ENCODE measurements at places on chromosomes 2 and 18.

GRCh38 chr18:2627821-2628276 is 27.7 kb upstream of the SMCHD1 start:
- DNase-seq, result no peak

DNA sequence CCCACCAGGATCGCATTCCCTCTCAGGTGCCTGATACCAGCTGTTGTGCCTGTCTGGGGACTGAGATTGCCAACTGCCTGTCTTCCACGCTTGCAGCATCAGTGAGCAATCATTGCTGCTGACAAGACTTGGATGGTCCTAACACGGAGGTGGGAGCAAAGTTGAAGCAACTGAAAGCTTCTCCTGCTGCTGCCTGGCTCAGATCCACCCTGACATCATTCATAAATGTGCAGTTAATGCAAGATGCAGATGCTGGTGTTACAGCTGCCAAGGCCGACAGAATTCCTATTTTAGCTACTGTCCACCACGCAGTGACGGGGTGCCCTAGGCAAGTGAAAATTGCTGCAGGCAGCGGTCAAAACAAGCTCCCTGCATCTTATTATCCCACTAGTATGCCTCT is 131.4 kb downstream of the VWC2L start:
- no peak for DNase-seq

GRCh38 chr2:69213782-69214181 is 173.2 kb downstream of the GFPT1 start:
- no peak for DNase-seq

DNA sequence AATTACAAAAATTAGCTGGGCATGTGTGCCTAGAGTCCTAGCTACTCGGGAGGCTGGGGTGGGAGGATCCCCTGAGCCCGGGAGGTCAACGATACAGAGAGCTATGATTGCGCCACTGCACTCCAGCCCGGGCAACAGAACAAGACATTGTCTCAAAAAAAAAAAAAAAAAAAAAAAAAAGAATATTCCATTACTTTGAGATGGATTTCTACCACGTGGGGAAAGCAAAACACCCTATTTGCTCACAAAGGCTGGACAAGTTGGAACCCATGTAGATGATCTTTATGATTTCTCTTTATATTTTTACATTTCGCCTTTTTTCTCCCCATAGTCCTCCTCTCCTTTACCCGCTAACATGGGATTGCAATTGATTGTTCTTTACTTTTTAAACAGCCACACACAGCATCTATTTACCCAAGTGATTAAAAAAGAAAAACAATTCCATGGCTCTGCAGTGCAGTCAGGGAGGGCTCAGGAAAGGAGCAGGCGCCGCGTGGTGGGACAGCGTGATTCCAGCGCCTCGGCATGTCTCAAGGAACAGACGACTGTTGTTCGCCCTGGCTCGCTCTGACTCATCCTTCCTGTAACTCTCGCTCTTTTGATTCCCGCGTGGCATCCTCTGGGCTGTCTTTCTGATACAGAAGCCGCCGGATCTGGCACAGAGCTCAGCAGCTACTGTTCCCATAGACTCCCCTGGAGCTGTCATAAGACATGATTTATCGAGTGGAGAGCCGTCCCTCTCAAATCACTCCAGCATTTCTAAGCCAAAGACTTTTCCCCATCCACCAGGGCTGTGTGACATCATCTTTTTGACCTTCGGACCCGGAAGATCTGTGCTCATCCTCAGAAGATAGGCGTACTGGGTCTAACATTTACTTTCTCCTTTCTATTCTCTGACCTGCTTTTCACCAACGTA is 230.4 kb upstream of the AGAP1 start:
- no peak for DNase-seq

GRCh38 chr2:9734308-9734707 is 103.5 kb upstream of the YWHAQ start:
- DNase-seq, result no peak

GRCh38 chr2:241151934-241152660 is 1.8 kb downstream of the PPP1R7 start:
- DNase-seq, result no peak

GRCh38 chr2:21067125-21067524 is 23.3 kb upstream of the APOB start:
- DNase-seq, result no peak

GRCh38 chr18:79436556-79437275 is 41.0 kb downstream of the NFATC1 start:
- DNase-seq, result no peak

DNA sequence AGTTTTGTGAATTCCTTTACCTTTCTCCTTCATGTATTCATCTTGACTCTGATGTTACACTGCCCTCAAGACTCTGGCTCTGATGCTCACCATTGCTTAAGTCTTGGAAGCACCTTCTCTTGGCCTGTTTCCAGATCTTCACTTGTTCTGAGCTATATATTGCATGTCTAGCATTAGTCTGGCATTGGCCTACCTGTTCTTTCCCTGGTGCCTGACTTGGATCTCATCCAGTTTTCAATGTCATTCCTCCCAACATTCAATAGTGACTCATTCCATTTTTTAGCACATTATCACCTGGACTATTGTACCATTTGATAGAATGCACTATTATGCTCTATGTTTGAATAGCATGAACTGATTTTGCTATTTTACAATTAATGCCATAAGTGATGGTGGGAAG is 127.3 kb upstream of the NYAP2 start:
- DNase-seq, result no peak

Measured in activated naive CD8-positive, alpha-beta T cell treated with anti-CD3 and anti-CD28 coated beads for 36 hours (primary cell).